ENCODE measurements at places on chromosomes 7 and 10.
A peak's percentile ranks its signal among the peaks of the same experiment; 100 is the strongest.

GRCh38 chr7:28144266-28144665 lies 36.3 kb downstream of the JAZF1 start:
- no peak for DNase-seq

GRCh38 chr7:155268921-155269650 lies 28.6 kb upstream of the INSIG1 start:
- DNase-seq = no peak

DNA sequence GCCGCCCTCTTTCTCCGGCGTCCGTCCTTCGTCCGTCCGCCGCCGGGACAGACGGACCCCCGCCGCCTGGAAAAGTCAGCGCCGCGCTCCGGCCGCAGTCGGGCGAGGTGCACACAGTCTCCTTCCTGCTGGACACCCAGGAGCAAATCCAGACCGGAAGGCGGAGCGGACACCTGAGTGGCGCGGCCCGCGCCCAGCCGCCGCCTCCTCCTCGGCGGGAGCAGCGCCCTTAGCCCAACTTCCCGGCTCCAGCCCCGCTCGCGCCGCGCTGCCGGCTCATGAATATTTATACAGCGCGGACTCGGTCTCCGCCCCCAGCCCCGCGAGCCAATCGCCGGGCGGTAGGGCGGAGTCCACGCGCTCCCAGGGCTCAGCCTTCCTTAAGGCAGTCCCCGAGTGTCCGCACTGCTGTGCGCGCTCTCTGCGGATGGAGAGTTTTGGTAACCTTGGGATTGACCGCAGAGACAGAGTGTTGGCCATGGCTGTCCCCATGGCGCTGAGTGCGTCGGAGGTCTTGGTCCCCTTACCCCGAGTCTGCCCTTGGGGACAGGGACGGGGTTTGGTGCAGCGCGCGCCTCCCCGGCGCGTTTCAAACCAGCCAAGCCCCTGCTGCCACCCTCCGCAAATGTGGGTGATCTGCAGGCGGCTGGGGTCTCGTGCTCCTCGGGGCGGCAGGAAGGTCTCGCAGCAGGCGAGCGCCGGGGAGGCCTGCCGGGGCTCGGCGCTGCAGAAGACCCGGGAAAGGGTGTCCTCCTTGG lies at the start of gene FZD8:
Gene FZD8 (minus strand): TSS at position 262 of the 758 bp plus-strand sequence. CDS start 867 bp downstream, outside the sequence.
- DNase-seq = peak; percentile 30

GRCh38 chr10:100356067-100357017 lies 9.3 kb downstream of the SCD start:
- no peak for DNase-seq

GRCh38 chr7:152519290-152519689 lies 83.5 kb upstream of the KMT2C start:
- no peak for DNase-seq

GRCh38 chr7:128869138-128869943 lies 6.7 kb downstream of the ATP6V1F start:
- no peak for DNase-seq

DNA sequence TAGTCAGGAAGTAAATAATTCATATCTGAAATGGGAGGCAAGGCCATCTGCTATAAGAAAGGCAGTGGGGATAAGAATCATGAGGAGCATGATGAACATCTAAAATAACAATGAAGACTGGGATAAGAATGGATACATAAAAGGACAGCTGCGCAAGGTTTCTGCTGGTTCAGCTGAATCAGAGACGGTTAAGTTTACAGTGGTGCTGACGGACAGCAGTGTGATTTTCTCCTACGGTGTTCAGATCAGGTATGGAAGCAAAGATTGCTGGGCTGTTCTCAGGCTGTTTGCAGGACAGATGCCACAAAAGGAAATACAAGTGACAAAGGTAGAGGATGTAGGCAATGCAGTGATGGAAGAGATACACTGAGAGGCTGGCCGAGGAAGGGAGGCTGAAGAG lies 8.4 kb downstream of the CYCS start:
- no peak for DNase-seq

DNA sequence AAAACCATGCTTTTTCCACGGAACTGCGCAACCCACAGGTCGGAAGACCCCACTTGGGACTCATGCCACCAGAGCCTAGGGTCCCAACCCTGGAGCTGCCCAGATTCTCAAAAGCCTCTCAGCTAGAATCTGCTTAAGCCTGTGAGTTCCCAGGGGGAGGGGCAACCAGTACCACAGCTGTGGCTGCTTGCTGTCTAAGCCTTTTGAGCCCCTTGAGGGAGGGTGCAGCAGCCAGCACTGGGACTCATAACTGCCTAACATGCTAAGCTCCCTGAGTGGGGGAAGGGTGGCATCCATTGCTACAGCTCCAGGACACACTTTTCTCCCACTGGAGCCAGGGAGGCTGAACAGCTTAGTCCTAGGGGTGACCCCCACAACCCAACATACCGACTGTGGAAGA lies 485.6 kb upstream of the GRM3 start:
- DNase-seq = no peak

- no peak for DNase-seq
These were observed 169.6 kb downstream of the POM121L12 start for GRCh38 chr7:53205006-53205405.

DNA sequence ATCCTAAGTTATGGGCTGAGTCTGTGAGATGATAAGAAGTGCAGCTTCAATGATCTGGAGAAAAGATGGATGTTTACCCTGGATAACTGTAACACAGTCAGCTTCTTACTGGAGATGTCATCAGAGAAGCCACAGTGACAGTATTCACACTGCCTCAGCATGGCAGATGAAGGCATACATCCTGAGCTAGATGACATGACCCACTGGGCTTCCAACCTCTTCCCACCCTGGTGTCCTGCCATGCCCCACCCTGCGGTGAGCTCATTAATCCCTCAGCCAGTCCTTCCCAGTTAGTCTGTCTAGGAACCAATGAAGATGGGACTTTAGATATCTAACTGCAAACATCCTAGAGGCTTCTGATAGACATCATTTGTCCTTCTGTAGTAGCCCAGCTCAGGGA lies 213.8 kb downstream of the TAX1BP1 start:
- DNase-seq = no peak

Measured in stimulated activated CD8-positive, alpha-beta memory T cell treated with anti-CD3 and anti-CD28 coated beads, Interleukin-7, amount 100 ng/mL, for 1 hour (primary cell).